ENCODE measurements at places on chromosomes 3 and 15. TPM values are rescaled to one million over a fixed set of nuclear protein-coding genes. Genes with fewer than 3 reads are reported as not detected.

DNA sequence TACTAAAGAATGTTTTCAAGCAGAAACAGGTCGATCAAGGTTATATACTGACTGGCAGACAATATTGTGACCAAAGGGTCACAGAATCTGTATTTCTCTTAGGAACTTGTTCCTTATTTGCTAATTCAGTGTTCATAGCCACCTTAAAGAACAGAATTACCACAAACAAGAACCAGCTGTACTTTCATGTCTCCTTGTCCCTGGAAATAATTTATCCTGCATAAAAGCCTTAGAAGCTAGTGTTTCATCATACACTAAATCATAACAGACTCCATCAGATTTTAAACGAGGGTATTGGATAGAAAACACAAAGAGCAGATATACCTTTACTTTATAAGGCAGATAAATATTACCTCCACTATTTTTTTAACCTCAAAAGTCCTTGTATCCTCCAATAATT lies 6.4 kb downstream of the DNAJC19 start:
- no peak overlapping the region for H3K4me3 ChIP-seq
- H3K27me3 ChIP-seq = no peaks in the 10 kb centered on the region
- DNase-seq = no peak
- H3K36me3 ChIP-seq = peaks cover 96% of the 10 kb centered on the region
- no peak overlapping the region for H3K27ac ChIP-seq

GRCh38 chr15:99475754-99476412 lies 89.9 kb upstream of the MEF2A start:
- no peaks in the 10 kb centered on the region for H3K36me3 ChIP-seq
- H3K4me3 ChIP-seq = no peak overlapping the region
- peaks cover 65% of the 10 kb centered on the region for H3K4me1 ChIP-seq
- DNase-seq = no peak
- no peaks in the 10 kb centered on the region for H3K27me3 ChIP-seq

- no peaks in the 10 kb centered on the region for H3K27me3 ChIP-seq
- H3K4me3 ChIP-seq = no peak overlapping the region
- H3K36me3 ChIP-seq = no peaks in the 10 kb centered on the region
- DNase-seq = no peak
- H3K27ac ChIP-seq = no peak overlapping the region
Observed at GRCh38 chr3:194707147-194707540, 21.5 kb downstream of the FAM43A start.

DNA sequence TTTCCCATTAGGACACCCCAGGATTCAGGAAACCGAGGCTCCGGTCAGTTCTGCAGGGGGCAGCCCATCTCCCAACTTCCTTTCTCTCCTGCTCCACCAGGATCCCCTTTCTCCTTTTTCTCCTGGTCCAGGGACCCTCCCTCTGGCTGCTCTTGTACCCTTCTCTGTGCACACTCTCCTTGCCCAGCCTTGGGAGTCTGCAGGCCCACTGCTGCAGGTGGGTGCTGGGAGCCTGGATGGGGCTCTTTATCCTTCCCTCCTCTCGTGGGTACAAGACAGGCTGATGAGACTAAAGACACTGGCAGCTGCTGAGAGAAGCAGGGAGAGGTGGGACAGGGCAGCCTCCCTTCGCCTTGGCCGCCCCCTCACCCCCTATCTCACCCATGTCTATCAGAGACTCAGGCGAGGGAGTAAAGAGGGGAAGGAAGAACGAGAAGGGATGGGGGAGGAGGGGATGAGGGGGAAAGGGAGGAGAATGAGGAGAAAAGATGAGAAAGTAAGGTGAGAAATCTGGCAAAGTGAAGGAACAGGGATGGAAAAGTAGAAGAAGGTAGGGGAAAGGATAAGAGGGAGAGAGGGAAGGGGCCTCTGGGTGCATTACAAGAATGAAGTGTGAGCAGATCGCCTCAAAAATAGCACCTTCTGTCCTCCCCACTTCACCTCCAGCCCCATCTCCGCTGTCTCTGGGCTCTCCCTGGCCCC lies 45.2 kb downstream of the ITGA11 start:
- H3K4me1 ChIP-seq = no peaks in the 10 kb centered on the region
- no peaks in the 10 kb centered on the region for H3K36me3 ChIP-seq
- peaks cover 3% of the 10 kb centered on the region for H3K27me3 ChIP-seq
- DNase-seq = no peak
- H3K4me3 ChIP-seq = no peak overlapping the region

DNA sequence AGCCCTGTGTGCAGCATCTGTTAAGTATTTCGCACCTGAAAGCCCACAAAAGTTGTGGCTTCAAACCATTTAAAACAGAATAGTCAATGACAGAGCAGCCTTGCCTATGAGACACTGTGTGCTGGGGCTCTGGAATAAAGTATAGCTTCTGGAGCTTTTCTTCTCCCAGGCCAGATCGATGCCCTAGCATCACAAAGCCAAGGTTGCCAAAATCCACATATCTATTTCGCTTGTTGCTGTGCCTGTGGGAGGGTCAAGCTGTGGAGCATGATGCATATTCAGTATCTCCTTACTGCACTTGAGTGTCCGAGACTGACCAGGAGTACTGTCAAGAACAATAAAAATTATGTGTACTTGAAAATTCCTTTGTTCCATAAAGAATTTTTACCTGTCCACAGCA lies 7.6 kb downstream of the PLOD2 start:
- no peak overlapping the region for H3K4me3 ChIP-seq
- H3K27me3 ChIP-seq = no peaks in the 10 kb centered on the region
- no peaks in the 10 kb centered on the region for H3K36me3 ChIP-seq
- DNase-seq = no peak
- peaks cover 13% of the 10 kb centered on the region for H3K4me1 ChIP-seq

- H3K27ac ChIP-seq = no peak overlapping the region
- H3K4me3 ChIP-seq = no peak overlapping the region
- H3K36me3 ChIP-seq = no peaks in the 10 kb centered on the region
- H3K4me1 ChIP-seq = no peaks in the 10 kb centered on the region
- H3K27me3 ChIP-seq = no peaks in the 10 kb centered on the region
- no peak for DNase-seq
Observed at GRCh38 chr3:96960661-96961330, 146.4 kb downstream of the EPHA6 start.

- H3K27ac ChIP-seq = no peak overlapping the region
- H3K36me3 ChIP-seq = no peaks in the 10 kb centered on the region
- H3K27me3 ChIP-seq = no peaks in the 10 kb centered on the region
Observed at GRCh38 chr3:933326-933725, 159.5 kb upstream of the CNTN6 start.

DNA sequence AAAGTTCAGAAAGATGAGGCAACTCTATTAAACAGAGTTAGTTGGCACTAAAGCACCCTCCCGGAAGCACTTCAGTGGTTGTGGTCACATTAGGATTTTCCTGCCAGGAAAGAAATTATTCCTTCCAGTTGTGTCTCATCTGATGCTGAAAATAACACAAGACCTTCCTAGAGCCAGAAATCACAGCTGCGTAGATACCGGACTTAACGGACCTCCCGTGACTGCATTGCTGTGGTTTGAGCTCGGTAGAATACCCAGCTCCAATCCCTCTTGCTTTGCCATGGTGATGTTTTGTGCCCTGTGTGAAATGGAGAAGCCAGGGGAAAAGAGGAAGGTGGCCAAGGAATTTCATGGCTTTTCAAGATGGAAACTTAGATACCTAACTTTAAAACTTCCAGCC lies 215.0 kb upstream of the IGF1R start:
- H3K36me3 ChIP-seq = no peaks in the 10 kb centered on the region
- H3K27me3 ChIP-seq = peaks cover 11% of the 10 kb centered on the region
- no peaks in the 10 kb centered on the region for H3K4me1 ChIP-seq
- no peak overlapping the region for H3K4me3 ChIP-seq
- DNase-seq = no peak

DNA sequence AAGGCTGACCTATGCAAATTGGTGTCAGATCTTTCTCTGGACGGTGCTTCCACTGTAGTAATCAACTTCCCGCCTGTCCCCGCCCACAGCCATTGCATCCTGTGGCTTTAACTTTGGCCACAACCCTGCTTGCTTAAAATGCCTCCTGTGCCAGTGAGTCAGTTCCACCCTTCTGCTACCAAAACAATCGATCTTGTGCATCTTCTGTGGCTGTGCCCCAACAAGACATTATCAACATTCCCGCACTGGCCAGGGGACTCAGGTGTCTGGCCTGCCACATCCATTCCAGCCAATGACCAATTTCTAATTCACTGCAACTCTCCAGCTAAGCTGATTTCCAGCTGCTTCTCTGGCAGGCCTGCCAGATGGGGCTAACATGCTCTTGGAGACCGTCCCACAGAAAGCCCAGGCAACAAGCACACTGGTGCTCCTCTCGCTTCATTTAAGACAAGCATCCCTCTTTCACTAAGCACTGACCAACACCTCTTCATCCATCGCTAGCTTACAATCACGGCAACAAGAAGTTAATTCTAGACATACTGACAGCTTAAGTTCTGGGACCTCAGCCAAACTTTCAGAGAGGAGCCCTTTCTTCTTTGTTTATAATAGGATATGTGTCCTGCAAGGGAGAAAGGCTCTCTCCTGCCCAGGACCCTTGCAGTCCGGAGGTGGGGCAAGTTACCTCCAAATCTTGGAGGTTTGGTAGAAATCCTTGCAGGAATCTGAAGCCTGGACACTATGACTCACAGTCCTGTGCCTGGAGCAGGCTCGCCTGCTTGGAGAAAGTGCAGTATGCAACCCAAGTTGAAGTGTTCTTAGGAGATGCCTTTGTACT lies 6.7 kb downstream of the CA12 start:
- peaks cover 19% of the 10 kb centered on the region for H3K4me1 ChIP-seq
- H3K36me3 ChIP-seq = no peaks in the 10 kb centered on the region
- H3K27ac ChIP-seq = no peak overlapping the region
- no peak overlapping the region for H3K4me3 ChIP-seq
- H3K27me3 ChIP-seq = peaks cover 13% of the 10 kb centered on the region

DNA sequence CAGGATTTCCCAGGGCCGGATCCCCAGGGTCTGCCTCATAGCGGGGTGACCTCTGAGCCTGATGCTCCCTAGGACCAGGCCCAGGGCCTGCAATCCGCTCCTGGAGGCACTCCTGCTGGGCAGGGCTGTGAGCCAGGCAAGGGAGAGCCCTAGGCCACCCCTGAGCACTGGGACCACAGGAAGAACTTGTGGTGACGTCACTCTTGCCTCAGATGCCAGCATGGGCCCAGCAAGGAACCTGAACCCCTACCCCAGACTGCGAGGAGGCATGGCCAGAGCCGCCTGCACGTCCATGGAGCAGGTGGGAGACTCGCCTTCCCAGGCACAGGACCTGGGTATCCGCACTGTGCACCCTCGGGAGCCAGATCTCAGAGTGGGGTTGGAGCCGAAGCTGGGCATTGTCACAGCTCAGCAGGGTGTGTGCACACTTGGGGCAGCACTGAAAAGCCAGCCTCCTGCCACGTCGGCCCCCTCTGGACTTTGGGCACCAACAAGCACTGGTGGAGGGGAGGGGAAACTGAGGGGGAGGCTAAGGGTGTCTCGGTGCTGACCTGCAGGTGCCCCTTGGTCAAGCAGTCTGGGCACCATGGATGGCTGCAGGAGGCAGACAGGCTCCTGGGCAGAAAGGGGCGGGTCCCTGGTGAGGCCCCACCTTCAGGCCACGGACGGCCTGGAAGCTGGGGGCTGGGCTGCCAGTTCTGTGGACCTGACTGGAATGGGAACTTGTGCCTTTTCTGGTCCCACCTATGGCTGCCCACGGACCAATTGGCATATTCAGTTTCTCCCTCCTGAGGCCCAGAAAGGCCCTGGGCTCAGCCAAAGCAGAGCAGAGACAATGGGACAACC lies 49.3 kb downstream of the SLC6A20 start:
- no peak overlapping the region for H3K4me3 ChIP-seq
- no peaks in the 10 kb centered on the region for H3K27me3 ChIP-seq
- no peaks in the 10 kb centered on the region for H3K4me1 ChIP-seq
- DNase-seq = no peak

The GOLGA6L4 gene
- 1.8 TPM for total RNA-seq

The ILDR1 gene
- not detected for total RNA-seq

The VEPH1 gene
- 0.69 TPM for total RNA-seq

The CCDC66 gene
- 18.6 TPM for total RNA-seq

The ZNF80 gene
- not detected for total RNA-seq

The NR1I2 gene
- not detected for total RNA-seq

The ZNF774 gene
- 19.6 TPM for total RNA-seq

The HCN4 gene
- total RNA-seq = 4.1 TPM

The IP6K1 gene
- total RNA-seq = 16.6 TPM
